Right lung (tissue), 10 donors: ENCODE measurements at places on chromosomes 6 and 20. TPM values are rescaled to one million over a fixed set of nuclear protein-coding genes. Genes with fewer than 3 reads are reported as not detected.
A peak's percentile ranks its signal among the peaks of the same experiment; 100 is the strongest.

Gene LY6G6C
- 0.93 TPM for polyA plus RNA-seq

Gene VGLL2
- polyA plus RNA-seq: not detected

Gene COL19A1
- polyA plus RNA-seq: 0.84 TPM

DNA sequence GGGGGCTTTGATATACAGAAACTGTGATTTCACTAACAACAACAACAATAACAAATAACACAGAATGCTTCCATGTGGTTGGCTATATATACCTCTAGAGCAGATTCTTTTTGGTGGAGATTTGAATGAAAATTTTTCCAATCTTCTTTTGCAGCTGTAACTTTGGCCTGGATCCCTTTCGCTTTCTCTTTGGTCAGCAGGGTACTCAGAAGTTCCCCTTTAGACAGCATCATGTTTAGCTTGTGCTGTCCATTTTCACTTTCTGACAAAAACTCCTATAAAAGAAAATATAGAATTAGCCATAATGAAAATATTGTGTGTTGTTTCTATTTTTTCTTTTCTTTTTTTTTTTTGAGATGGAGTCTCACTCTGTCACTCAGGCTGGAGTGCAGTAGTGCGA is 264.2 kb downstream of the SYNE1 start:
- no peak for DNase-seq

DNA sequence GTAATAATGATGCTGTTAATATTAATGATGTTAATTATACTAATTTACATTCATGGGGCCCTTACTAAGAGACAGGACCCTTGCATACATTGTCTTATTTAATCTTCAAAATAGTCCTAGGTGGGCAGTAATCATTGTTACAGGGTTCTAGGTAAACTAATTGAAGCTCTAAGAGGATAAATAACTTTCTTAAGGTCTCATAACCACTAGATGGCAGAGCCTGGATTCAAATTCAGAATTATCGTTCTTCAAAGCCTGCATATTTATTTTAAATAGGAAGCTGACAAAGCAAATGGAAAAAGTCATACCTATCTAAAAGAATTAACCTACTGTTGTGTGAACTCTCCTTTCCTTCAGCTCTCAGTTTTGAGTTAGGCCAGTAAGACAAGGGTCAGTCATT is 23.5 kb downstream of the PTCHD4 start:
- DNase-seq: no peak

- DNase-seq: peak; percentile 27
Measured at GRCh38 chr6:6749702-6750491, 161.4 kb downstream of the LY86 start.

DNA sequence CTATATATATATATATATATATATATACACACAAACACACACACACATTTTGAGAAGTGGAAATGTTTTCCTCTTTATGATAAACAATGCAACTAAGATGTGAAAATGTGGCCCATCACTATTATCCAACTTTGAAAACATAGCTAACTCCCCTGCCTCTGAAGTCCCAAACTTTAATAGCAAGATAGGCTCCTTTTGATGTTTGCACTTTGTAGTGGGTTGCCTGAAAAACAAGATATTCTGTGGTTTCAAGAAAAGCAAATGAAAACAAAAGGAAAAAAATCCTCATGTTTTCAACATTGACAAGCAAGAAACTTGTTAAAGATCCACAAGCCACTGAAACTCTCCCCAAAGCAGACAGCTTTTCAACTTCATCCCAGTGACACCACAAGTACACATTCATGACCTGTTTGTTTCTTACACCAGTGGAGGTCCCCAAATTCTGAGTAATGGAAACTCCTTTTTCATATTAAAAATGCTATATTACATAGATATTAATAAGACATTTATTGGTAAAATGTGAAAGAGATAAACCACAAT is 90.0 kb downstream of the IPCEF1 start:
- DNase-seq: no peak

GRCh38 chr6:143197377-143197776 is 136.7 kb downstream of the AIG1 start:
- DNase-seq: no peak

- no peak for DNase-seq
Measured at GRCh38 chr6:15527838-15528617, 134.8 kb downstream of the DTNBP1 start.

DNA sequence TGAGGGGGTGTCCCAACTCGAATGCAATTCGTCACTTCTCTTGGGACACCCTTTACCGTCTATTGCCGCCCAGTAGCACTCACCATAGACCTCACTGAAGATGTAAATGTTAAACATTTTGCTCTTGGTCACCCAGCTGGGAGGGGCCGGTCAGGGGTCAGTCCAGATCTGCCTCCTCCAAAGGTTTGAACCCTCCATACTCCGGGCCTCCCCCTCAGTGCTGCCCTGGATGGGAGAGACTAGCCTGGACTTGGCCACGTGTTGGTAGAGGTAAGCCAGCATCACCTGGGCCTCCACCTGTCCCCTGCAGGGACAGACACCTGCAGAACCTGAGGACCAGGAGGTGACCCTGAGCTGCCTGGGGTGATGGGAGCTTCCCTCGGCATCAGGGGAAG is 5.0 kb upstream of the MYT1 start:
- no peak for DNase-seq

DNA sequence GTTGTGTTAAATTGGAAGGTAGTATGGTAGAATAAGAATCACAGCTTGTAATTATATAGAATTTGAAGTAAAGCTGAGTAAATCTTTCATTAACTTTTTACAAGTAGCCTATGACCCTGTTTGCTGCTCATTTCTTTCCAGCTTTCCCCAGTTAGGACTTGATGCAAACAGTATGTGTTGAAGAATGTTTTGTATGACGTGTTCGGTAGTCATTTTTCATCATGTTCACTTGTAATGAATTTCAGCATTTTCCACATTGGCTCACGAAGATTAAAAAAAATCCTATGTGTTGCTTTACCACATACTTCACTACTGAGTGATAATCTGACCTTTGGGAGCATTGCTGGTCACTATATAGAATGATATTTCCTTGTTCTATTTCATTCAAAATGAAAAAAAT is 162.4 kb downstream of the CDKAL1 start:
- DNase-seq: no peak

DNA sequence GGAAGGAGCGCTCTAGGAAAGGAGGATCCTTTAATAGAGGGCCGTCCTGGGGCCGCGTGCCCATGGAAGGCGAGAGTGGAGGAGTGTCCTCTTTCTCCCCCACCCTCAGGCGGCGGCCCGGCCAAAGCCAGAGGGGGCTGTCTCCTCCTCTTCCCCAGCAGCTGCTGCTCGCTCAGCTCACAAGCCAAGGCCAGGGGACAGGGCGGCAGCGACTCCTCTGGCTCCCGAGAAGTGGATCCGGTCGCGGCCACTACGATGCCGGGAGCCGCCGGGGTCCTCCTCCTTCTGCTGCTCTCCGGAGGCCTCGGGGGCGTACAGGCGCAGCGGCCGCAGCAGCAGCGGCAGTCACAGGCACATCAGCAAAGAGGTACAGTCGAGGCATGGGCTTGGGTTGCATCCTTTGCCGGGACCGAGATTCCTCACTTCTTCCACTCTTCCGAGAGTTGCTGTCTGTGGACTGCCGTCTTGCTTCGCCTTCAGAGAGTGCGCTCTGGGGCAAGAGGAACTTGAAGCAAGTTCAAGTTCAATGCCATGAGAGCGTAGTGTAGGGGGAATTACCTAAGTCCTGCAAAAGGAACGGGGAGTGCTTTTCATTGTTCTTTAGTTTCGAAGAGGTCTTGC is at the start of gene LAMA2:
LAMA2 (plus strand) TSS at position 148 of the 621 bp plus-strand sequence; CDS start at position 256, 108 bp downstream.
- peak; percentile 87 for DNase-seq

DNA sequence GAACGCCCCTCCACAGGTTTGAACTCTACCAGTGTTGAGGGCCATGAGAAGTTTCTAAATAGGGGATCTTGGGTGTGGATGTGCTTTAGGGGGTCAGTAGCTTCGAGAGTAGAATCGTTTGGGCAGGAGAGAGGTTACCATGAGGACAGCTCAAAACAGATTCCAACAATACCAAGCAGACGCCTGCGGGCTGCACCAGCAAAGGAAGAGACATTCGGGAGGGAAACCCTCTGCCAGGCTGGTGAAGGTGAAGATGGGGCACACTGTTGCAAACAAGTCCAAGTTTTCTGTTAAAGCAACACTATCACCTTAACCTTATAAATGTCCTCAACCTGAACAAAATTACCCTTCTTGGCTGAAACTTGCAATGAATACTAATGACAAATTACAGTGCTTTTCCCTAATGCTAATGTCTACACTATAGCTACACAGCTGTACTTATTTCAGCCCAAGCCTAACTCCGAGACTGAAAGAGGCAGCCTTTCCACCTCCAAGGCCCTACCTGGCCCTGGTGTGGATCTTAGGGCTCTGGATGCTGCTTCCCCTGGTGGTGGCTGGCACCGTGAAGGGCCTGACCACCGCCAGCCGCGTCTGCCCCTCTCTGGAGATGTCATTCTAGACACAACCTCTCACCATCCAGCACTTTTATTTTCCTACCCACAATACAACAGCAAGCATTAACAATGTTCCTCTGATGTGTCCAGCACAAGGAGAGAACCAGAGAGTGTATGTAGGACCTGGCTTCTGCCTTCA is 80.1 kb downstream of the DLL1 start:
- no peak for DNase-seq
